Spleen (tissue), 13 donors: ENCODE measurements at places on chromosomes 5 and 9. TPM values are rescaled to one million over a fixed set of nuclear protein-coding genes. Genes with fewer than 3 reads are reported as not detected.

Gene FAM78A
- polyA plus RNA-seq, result 17.4 TPM

Gene GARIN3
- polyA plus RNA-seq, result not detected

Gene ADCY2
- 0.02 TPM for polyA plus RNA-seq

Gene GABRG2
- not detected for polyA plus RNA-seq

Gene KIAA0825
- 0.38 TPM for polyA plus RNA-seq

Gene LCP2
- polyA plus RNA-seq, result 33.1 TPM

Gene OR4F3
- polyA plus RNA-seq, result not detected

Gene KIF4B
- not detected for polyA plus RNA-seq

Gene SLC4A9
- polyA plus RNA-seq, result 0.05 TPM

Gene SLC27A6
- polyA plus RNA-seq, result 0.41 TPM

Gene ACTL7A
- polyA plus RNA-seq, result not detected

DNA sequence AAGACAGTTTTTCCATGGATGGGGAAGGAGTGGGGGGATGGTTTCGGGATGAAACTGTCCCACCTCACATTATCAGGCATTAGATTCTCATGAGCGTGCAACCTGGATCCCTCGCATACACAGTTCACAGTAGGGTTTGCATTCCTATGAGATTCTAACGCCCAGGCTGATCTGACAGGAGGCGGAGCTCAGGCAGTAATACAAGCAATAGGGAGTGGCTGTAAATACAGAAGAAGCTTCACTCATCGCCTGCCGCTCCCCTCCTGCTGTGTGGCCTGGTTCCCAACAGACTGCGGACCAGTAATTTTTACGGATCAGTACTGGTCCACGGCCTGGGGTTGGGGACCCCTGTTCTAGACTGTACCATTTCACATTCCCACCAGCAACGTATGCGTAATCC is 68.3 kb upstream of the OTULINL start:
- no peak for DNase-seq

GRCh38 chr9:133553973-133554713 is 19.6 kb downstream of the ADAMTSL2 start:
- no peak for DNase-seq

- no peak for DNase-seq
Observed at GRCh38 chr9:129632460-129632859, 6.5 kb downstream of the NTMT1 start.

- no peak for DNase-seq
Observed at GRCh38 chr5:15791274-15791673, 291.3 kb downstream of the FBXL7 start.

DNA sequence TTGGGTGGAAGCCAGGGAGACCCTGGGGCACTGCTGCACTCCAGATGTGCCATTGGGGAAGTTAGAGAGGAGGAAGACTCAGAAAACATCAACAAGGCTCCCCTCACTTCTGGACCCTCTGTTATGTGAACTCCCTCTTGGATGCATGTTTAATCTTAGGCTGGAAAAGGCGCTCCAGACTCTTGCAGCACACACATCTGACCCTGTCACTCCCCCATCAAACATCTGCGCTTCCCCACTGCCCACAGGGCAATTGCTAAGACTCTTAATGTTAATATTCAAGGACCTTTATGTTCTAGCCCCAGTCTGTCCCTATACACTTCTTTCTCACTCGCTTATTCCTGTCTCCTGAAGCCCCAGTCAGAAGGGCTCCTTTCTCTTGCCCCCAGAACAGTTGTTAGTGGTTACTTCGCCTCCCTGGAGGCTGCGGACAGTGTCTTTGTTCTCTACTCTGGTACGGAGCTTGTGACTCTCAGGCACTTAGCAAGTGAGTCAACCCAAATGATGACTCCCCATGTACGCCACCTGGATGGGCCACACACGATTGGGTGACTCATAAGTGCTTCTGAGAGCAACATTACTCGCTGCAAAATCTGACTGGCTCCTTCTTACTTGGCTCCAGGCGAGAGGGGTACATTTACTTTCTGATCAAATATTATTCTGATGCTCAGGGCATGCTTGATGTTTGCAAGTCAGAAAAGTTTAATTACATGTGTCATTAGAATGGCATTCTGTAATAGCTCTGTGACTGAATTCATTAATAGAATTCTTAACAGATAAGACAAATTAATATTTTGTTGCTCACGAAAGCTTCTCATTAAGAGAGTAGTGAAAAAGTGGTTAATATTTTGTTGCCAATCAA is 193.6 kb downstream of the HSPA4 start:
- peak; percentile 40 for DNase-seq

- DNase-seq, result peak; percentile 86
Observed at GRCh38 chr5:42991404-42992087, 48.6 kb downstream of the ANXA2R start.

DNA sequence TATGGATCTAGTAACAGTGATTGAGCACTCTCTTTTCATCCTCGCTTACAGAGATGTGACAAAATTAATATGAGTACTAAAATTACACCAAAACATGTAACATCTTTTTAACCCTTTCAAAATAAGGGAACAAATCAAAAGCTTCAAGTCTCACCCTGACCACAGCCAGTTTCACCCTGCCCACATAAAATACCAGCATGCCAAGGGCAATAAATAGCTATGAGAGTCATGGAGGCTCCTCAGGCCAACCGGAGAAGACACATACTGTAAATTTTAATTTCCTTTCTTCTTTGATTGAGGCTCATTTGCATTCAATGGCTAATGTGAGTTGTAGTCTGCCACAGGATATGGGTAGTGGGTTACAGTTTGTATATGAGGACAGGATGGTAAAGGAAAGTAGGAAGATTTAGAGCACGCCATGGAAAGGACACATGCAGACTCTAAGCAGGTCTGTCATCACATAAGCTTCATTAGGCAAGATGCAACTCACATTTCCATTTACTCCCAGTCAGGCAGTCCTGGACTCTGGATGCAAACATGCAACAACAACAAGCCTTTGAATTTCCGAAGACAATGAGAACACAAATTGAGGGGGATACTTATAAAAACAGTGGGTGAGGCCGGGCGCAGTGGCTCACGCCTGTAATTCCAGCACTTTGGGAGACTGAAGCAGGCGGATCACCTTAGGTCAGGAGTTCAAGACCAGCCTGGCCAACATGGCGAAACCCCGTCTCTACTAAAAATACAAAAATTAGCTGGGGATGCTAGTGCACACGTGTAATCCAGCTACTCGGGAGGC is 11.3 kb downstream of the IL4 start:
- DNase-seq, result no peak

DNA sequence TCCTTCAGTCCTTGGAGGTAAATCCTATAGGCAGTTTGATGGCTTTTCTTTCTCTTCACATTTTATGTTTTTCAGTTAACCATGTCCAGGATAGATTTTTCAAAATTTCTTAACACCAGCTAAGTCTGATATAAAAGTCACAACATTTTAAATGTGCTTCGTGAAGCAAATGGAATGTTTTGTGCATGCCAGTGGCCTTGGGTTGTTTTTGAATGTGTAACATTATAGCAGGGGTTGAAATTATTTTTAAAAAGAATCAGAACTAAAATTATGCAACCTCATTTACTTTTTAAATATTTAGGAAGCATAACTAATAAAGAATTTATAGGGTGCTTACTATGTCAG is 201.1 kb downstream of the ARHGEF28 start:
- no peak for DNase-seq

GRCh38 chr9:130054325-130054786 is 650 bp downstream of the GPR107 start:
- no peak for DNase-seq

DNA sequence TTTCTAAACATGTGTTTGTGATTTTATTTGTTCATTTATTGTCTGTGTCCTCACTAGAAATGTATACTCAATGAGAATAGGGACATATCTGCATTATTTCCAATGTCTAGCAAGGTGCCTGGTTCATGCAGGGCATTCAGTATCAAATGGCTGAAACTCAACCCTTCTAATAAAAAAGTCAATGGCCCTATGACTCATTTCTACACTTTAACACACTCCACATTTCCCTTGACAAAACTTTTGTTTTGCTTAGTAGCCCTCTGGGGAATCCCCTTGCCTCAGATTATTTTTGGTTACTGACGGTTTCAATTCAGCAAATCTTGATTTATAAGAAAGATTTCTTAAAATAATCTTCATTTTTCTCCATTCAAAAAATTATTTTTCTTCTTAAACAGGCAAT is 206.0 kb upstream of the DMRTA1 start:
- no peak for DNase-seq

DNA sequence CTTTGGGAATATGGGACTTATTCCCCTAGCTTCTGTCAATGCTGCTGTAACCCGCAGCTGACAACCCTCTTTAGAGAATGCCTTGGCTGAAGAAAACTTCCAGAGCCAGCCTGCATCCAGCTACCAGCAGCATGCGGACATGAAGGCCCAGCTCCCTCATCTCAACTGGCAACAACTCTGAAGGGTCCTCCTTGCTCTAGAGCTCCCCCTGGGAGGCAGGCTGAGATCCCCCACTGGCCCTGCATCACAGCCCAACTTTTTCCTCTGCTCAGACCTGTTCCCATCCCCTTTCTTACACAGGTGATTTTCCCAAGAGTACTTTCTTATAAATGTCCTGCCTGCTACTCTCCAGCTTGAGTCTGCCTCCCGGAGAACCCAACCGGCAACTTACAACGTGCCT is 18.7 kb upstream of the WNT8A start:
- no peak for DNase-seq

GRCh38 chr9:121237916-121238315 is 30.0 kb upstream of the GSN start:
- DNase-seq, result no peak

- no peak for DNase-seq
Observed at GRCh38 chr5:138585157-138585556, 10.0 kb upstream of the HSPA9 start.

DNA sequence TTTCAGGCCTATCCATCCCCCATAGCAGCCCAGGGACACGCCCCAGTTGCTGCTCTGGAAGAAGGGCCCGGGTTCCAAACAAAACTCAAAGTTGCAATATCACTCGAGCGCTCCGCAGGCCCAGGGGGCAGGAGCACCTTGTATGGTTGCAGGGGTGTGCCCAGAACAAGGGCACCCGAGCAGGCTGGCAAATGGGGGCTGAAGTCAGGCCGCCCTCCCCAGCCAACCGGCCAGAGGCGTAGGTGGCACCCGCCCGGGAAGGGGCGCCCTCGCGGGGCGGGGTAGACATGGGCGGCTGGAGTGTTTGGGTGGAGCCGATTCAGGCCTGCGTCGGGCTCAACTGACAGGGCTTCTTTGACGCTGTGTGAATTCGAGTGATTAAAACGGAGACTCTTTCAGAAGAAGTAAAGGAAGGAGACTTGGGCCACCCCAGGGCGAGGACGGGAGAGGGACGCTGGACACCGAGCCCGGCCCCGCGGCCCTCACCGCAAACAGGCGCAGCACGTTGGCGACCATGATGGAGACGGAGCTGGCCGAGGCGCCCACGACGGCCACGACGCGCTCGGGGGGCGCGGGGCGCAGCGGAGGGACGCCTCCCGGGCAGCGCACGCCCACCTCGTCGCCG is 1.1 kb downstream of the GRM6 start:
- DNase-seq, result peak; percentile 52

DNA sequence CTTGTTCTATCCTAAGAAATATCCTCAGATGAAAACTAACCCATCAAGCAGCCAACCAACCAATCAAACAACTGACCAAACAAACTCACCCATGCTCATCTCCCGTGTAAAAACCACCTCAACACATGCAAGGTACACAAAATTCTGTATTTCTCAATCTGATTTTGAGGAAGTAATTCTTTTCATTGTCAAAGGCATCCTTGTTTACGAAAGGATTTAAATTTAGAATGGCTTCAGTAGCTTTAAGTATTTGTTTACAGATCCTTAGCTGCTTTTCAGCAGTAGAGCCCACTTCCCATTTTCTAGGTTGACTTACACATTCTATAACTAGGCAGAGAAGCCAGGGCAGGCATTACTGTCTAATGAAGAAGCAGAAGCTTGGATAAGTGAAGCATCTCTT is 78.6 kb downstream of the NTRK2 start:
- no peak for DNase-seq

- DNase-seq, result no peak
Observed at GRCh38 chr5:2206293-2207108, 323.8 kb upstream of the IRX4 start.

DNA sequence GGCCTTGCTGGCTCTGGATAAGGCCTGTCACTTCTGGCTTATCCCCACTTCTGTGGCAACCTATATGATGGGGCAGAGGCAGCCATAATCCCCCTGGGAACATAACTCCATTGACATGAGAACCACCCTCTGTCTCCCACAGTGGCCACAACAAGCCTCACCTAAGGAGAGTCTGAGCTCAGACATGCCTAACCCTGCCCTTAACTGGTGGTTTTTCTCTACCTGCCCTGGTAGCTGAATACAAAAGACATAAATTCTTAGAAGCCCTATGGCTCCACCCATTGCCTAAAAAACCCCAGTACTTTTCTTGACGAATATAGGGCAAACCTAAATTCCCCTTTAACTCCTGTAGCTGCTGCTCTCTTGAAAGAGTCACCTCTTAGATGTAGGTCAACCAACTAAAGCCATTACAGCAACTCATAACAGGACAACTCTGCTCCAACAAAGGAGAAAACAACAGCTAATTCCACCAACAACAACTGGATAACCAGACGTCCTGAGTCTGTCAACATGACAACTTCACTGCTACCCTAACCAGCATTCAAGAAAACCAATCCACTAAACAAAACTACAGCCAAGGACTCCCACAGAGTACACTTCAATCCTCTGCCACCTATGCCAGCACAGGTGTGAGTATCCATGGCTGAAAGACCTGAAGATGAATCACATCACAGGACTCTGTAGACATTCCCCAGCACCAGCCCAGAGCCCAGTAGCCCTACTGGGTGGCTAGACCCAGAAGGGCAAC is 427.7 kb downstream of the PRELID2 start:
- DNase-seq, result no peak

DNA sequence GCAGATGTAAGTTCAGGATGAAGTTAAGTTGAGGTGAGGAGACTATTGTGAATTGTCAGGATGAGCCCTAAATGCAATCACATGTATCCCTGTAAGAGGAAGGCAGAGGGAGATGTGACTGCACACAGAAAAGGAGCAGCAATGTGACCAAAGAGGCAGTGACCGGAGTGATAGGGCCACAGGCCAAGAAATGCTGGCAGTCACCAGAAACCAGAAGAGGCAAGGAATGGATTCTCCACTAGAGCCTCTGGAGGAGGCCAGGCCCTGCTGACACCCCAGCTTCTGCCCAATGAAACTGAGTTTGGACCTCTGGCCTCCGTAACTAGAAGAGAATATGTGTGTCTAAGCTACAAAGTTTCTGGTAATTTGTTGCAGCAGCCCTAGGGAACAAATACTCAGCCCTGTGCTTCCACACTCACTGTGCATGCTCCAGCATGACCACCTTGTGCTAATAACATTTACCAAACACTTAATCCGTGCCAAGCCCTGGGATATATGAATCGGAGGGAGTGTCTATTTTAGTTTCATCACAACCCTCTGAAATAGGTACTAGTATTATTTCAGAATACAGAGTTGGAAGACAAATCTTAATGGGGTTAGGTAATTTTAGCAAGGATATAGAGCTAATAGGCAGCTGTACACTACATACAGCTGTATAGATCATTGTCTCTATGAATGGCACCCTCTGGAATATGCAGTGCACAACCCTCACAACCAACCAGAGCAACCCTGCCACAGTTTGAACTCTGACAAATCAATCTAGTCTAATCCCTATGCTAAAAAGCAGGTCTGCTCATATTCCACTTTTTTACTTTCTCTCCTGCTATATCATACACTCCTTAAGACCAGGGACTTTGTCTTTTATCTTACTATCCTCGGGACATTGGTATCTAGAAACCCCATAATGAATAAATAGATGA is 7.8 kb upstream of the GPX8 start:
- no peak for DNase-seq
